ENCODE measurements at places on chromosomes 13 and 19.

DNA sequence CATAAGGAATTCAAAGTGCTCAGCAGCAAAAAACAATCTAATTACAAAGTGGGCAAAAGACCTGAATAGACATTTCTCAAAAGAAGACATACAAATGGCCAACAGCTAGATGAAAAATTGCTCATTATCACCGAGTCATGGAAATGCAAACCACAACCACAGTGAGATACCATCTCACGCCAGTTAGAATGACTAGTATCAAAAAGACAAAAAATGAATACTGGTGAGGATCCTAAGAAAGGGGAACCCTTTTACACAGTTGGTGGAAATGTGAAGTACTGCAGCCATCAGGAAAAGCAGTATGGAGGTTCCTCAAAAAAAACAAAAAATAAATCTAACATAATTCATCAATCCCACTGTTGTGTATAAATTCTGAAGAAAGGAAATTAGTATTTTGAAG, 1206.1 kb downstream of the EFNB2 start:
- DNase-seq, result peak; percentile 28

- no peak for DNase-seq
These were observed 26.3 kb upstream of the DCLK1 start for GRCh38 chr13:36157480-36157879.

GRCh38 chr13:25169951-25170553, 2.0 kb downstream of the AMER2 start:
- DNase-seq, result no peak

DNA sequence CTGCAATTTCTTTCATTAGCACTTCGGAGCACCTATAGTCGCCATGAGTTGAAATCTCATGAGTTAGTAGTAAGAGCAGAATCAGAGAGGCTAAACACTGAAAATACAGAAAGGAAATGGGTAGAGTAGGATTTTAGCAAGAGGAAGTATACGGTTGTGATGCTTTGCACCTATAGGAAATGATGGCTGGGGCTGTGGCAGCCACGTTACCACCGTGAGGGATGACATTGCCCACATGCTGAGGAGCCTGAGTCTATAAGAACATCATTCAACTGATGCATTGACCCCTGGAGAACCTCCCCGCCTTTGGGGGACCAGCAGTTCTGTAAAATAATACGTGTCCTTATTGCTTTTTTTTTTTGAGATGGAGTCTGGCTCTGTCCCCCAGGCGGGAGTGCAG, 20.4 kb downstream of the FAM187B start:
- DNase-seq, result no peak

Measured in GF-D8 (cell line).